ENCODE measurements at places on chromosomes 2 and 18. TPM values are rescaled to one million over a fixed set of nuclear protein-coding genes. Genes with fewer than 3 reads are reported as not detected.

- no peak overlapping the region for H3K4me3 ChIP-seq
- no peak for DNase-seq
- H3K27me3 ChIP-seq: no peaks in the 10 kb centered on the region
- no peak overlapping the region for H3K27ac ChIP-seq
Observed at GRCh38 chr2:50895041-50895440, 136.9 kb downstream of the NRXN1 start.

- H3K4me3 ChIP-seq: no peak overlapping the region
- no peaks in the 10 kb centered on the region for H3K27me3 ChIP-seq
- no peak overlapping the region for H3K27ac ChIP-seq
- H3K4me1 ChIP-seq: no peaks in the 10 kb centered on the region
Observed at GRCh38 chr2:209875270-209875669, 103.6 kb downstream of the UNC80 start.

DNA sequence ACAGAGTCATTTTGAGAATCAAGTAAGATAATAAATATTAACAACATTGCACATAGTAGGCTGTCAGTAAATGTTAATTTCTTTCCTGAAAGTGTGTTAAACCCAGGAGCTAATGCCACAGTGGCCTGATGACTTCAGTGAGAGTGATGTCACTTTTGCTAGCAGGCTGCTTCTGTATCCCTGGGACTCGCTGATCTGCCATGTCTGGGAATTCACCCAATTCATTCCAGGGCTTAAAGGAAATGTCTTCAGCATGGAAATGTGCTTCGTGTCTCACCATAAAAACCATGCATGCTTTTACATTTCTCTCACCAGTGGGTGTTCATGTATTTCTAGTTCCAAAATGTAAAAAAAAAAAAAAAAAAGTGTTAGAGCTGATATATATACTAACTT lies 56.8 kb upstream of the MAPRE3 start:
- no peak overlapping the region for H3K27ac ChIP-seq
- DNase-seq: peak; percentile 3
- H3K4me1 ChIP-seq: no peaks in the 10 kb centered on the region
- H3K36me3 ChIP-seq: no peaks in the 10 kb centered on the region

Gene LPIN1
- 26.7 TPM for total RNA-seq

Gene GPC1
- 149 TPM for total RNA-seq

DNA sequence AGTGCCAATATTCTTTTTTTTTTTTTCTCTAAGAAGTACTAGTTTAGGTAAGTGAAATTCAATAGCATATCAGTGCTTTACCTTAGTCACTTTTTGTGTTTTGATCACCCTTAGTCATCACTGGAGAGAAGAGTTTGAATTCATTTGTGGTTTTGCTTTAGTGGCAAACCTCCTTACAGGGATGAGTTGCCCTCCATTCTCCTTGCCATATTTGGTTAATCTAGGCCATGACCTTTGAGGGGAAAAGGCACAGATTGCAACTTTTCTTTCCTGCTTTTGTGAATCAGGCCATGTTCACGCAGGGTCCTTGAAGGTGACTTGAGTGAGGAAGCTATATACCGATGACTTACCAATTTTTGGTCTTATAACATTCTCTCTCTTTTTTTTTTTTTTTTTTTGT lies 34.4 kb downstream of the PLEKHA3 start:
- peaks cover 18% of the 10 kb centered on the region for H3K36me3 ChIP-seq
- DNase-seq: no peak
- no peak overlapping the region for H3K27ac ChIP-seq
- H3K4me1 ChIP-seq: no peaks in the 10 kb centered on the region
- H3K4me3 ChIP-seq: no peak overlapping the region

Gene RAD51AP2
- not detected for total RNA-seq

Gene TMEM247
- not detected for total RNA-seq

DNA sequence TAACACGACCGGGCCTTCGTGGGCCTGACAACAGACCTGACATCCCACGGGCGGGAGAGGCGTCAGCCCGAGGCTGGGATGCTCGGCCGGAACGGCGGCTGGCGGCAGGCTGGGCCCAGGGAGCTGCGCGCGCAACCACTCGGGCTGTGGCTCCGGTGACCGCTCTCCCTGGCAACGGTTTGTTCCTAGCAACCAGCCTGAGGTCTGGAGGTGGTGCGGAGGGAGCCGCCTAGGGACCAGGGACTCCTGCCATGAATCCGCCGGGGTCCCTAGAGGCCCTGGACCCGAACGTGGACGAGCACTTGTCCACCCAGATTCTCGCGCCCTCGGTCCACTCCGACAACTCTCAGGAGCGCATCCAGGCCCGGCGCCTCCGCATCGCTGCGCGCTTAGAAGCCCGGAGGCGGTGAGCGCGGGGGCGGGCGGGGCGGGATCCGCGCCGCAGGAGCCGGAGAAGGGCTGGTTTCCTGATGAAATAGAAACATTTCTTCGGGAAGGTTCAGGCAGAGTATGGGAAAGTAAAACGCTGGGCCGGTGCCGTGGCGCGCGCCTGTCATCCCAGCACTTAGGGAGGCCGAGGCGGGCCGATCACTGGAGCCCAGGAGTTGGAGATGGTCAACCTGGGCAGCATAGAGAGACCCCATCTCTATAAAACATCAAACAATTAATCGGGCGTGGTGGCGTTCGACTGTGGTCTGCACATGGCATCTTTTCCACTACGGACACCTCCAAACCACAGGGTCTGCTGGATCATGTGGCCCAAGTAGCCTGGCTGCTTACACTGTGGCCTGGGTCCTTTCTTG lies at the start of gene DRC1:
DRC1 (plus strand) TSS at position 182 of the 803 bp plus-strand sequence; CDS start at position 252, 70 bp downstream.
- H3K4me1 ChIP-seq: peaks cover 4% of the 10 kb centered on the region
- peaks cover under 1% of the 10 kb centered on the region for H3K27me3 ChIP-seq
- peaks cover 4% of the 10 kb centered on the region for H3K36me3 ChIP-seq
- peak; percentile 96 for DNase-seq

Gene FAM110C
- total RNA-seq: not detected

Gene MAPK4
- not detected for total RNA-seq

- H3K4me3 ChIP-seq: no peak overlapping the region
- peaks cover 44% of the 10 kb centered on the region for H3K36me3 ChIP-seq
- no peaks in the 10 kb centered on the region for H3K27me3 ChIP-seq
- peaks cover 5% of the 10 kb centered on the region for H3K4me1 ChIP-seq
- no peak overlapping the region for H3K27ac ChIP-seq
Observed at GRCh38 chr2:171482308-171482707, 40.0 kb upstream of the CYBRD1 start.

DNA sequence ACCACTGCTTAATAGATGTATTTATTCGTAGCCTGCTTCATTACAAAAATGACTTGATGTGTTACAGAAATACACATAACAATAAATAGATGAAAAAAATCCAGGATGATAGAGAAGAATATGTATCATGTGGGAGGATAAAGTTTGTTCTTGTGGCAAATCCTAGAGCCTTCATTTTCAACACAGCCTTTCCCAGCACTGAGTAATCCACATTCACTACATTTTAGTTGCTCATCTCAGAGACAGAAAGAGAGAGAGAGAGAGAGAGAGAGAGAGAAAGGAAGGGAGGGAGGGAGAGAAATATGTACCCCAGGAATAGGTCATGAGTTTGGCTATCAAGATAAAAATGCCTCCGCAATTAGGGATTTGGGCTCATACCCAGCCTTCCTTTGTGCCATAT lies 144.3 kb downstream of the RBMS1 start:
- no peaks in the 10 kb centered on the region for H3K27me3 ChIP-seq
- no peak for DNase-seq
- peaks cover 80% of the 10 kb centered on the region for H3K4me1 ChIP-seq
- peaks cover 18% of the 10 kb centered on the region for H3K36me3 ChIP-seq
- peak overlapping the region; percentile 78 for H3K27ac ChIP-seq
- no peak overlapping the region for H3K4me3 ChIP-seq

GRCh38 chr18:32851936-32852335 lies 79.1 kb upstream of the KLHL14 start:
- DNase-seq: no peak
- H3K4me1 ChIP-seq: no peaks in the 10 kb centered on the region
- no peak overlapping the region for H3K4me3 ChIP-seq
- H3K27me3 ChIP-seq: no peaks in the 10 kb centered on the region

DNA sequence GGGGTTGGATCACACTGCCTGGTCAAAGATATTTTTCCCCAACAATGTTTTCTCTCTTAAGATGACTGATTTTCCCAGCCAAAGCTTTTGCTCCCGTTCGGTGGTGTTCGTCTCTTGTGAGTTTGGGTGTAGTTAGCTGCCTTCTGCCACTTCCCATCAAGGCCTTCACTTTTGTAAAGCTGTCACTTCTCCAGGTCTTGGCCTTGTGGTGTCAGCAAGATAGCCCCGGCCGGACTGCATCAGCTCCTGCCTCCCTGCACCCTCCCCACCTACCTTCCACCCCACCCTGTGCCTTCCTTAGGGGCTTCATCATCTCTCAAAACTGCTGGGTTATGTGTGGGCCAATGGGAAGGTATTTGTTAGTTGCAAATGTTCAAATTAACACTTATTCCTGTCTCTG lies 228.9 kb downstream of the BCL11A start:
- peak; percentile 44 for DNase-seq
- H3K4me1 ChIP-seq: peaks cover 12% of the 10 kb centered on the region
- no peaks in the 10 kb centered on the region for H3K36me3 ChIP-seq
- no peak overlapping the region for H3K4me3 ChIP-seq

Gene HNRNPA3
- total RNA-seq: 127 TPM

Gene SMC6
- 21.3 TPM for total RNA-seq

DNA sequence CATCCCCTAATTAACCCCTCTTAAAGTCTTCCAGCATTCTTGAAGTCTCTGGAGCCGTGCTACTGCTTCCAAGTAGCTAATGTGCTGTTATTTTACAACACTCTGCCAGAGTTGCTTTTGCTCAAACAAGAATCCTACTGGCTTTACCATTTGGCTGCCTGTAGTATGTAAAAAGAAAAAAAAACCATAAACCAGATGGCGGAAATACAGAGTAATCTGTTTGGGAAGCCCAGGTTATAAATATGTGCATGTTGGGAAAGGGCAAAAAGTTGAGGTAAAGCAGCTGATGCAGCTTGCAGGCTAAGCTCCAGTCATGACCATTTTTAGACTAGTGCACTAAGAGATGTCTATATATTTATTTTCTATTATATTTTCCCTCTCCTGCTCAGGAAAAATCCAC lies 313.2 kb upstream of the ETAA1 start:
- no peaks in the 10 kb centered on the region for H3K4me1 ChIP-seq
- H3K4me3 ChIP-seq: no peak overlapping the region
- no peak for DNase-seq
- no peak overlapping the region for H3K27ac ChIP-seq

DNA sequence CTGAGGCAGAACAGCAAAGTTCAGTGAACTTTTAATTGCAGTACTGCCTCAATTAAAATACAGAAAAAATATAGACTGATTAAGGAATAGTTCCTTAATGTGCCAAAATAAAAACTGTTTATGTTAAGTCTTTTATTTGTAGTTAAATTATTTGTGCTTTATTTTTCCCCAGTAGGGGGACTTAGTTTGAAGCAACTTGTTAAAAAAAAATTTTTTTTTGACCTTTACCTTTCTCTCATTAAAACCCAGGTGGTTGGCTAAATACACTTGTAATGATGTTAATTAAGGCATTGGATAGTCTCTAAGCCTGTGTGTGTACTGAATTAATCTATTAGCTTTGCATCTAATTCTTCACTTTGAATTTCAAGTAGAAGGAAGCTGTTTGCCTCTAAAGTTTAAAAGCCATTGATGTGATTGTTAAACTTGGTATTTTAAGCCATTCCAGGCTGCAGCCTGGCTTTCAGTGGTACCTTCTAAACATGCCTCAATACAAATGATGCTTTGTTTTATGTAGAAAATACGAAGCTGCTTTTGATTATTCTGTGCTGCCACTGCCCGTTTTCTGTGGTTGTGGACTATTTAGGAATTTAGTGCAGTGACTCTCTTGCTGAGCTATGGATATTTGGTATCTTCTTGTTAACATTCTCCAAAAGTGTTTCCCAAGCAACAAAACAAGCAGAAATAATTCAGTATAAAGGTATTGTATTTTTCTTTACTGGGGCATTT lies 102.9 kb downstream of the TANC1 start:
- peaks cover 22% of the 10 kb centered on the region for H3K36me3 ChIP-seq
- peaks cover 59% of the 10 kb centered on the region for H3K4me1 ChIP-seq
- H3K4me3 ChIP-seq: no peak overlapping the region
- DNase-seq: no peak

Gene ADRA2B
- not detected for total RNA-seq

Gene TUBA3E
- total RNA-seq: not detected

- no peaks in the 10 kb centered on the region for H3K36me3 ChIP-seq
- H3K4me3 ChIP-seq: no peak overlapping the region
- DNase-seq: no peak
- H3K4me1 ChIP-seq: no peaks in the 10 kb centered on the region
- H3K27ac ChIP-seq: no peak overlapping the region
Observed at GRCh38 chr18:76179257-76179656, 315.8 kb downstream of the ZNF516 start.

DNA sequence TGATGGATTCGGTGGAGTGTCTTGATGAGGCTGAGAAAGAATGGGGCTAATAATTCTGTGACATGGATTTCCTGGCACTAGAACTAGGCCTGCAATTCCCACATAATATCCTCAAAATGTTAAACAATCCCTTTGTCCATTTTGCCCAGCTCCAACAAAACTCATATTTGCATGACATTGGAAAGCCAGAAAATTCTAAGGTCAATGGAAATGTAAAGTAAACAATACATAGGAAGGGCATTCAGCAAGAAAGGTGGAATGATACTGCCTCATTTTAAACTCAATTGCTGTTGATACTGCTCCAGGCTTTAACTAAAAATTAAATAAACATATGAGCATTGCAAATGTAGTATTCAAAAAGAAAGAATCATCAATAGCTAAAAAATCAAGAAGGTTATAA lies 434.8 kb upstream of the SLC8A1 start:
- DNase-seq: no peak
- no peaks in the 10 kb centered on the region for H3K27me3 ChIP-seq
- no peaks in the 10 kb centered on the region for H3K36me3 ChIP-seq
- no peaks in the 10 kb centered on the region for H3K4me1 ChIP-seq

DNA sequence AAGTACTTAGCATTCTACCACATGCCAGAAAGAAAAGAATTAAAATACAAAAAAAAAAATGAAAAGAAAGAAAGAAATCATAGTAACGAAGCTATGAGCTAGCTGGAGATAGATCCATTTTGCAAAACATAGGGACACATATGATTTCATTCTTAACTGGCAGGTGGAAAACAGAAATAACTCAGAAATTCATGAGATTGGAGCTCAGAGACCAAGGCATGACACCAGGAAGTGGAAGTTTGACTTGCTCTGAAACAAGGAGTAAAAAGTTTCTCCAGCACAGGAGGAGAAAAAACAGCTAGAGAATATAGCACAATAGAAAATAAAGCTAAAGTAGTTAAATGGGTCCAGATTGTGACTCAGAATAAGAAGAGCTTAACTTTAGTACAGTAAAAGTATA lies 278.1 kb downstream of the ZEB2 start:
- no peaks in the 10 kb centered on the region for H3K36me3 ChIP-seq
- H3K27ac ChIP-seq: no peak overlapping the region
- no peaks in the 10 kb centered on the region for H3K27me3 ChIP-seq
- DNase-seq: no peak
